ENCODE measurements at places on chromosomes 12 and 14.

- peaks cover 5% of the 10 kb centered on the region for H3K27me3 ChIP-seq
- DNase-seq: no peak
- H3K4me3 ChIP-seq: no peak overlapping the region
- H3K36me3 ChIP-seq: no peaks in the 10 kb centered on the region
- H3K4me1 ChIP-seq: peaks cover 24% of the 10 kb centered on the region
- no peak overlapping the region for H3K27ac ChIP-seq
Observed at GRCh38 chr12:101498252-101498651, 23.1 kb downstream of the SPIC start.

DNA sequence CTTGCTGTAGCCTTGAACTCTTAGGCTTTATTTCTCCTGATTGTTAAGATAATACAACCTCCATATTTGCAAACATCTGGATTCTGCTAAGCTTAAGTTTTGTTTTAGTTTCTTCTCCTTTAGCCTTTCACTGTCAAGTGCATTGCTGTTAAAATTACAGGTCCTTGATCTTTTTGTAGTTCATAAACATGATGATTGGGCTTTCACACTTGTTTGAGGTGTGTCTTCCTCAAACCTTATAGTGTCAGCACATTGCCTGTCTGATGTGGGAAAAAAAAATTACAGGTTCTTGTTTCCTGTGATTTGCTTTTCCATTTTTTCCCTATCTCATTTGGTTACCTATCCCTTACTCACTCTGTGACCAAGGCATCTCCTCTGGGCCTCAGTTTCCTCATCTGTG, 59.2 kb downstream of the BICDL1 start:
- H3K27me3 ChIP-seq: no peaks in the 10 kb centered on the region
- DNase-seq: no peak
- H3K4me3 ChIP-seq: no peak overlapping the region
- no peak overlapping the region for H3K27ac ChIP-seq

- no peaks in the 10 kb centered on the region for H3K36me3 ChIP-seq
- no peak overlapping the region for H3K27ac ChIP-seq
- no peak for DNase-seq
- no peaks in the 10 kb centered on the region for H3K27me3 ChIP-seq
- no peak overlapping the region for H3K4me3 ChIP-seq
Observed at GRCh38 chr12:93058280-93058679, 129.2 kb upstream of the EEA1 start.

DNA sequence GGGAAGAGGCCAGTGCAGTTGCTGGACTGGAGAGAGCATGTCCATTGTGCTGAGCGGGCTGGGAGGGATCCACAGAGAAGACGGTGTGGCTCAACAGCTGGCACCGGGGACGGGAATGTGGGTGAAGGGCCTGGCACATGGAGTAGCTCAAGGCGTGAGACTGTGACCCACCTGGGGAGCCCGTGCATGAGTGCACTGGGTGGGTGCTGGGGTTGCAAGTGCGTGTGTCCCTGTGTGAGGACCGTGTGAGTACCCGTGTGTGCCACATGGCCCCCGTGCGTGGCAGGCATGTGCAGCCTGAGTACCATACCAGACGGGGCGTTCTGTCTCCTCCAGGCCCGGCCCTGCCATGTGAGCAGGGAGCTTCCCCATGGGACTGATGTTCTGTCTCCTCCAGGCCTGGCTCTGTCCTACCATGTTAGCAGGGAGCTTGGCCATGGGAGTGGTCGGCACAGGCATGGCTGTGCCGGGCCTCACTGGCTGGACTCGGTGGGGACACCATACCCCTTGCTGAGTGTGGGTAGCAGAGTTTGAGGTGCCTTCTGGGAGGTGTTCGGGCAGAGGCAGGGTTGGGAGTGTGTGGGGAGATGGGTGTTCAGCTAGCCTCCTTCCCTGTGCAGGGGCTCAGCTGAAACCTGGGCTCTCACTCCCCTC, 234.4 kb downstream of the TMEM121 start:
- no peak overlapping the region for H3K4me3 ChIP-seq
- H3K27me3 ChIP-seq: no peaks in the 10 kb centered on the region
- DNase-seq: no peak

GRCh38 chr14:24435192-24435810, 5.5 kb downstream of the KHNYN start:
- no peak for DNase-seq
- H3K27ac ChIP-seq: no peak overlapping the region
- H3K36me3 ChIP-seq: peaks cover 23% of the 10 kb centered on the region
- peaks cover 20% of the 10 kb centered on the region for H3K4me1 ChIP-seq
- no peaks in the 10 kb centered on the region for H3K27me3 ChIP-seq

DNA sequence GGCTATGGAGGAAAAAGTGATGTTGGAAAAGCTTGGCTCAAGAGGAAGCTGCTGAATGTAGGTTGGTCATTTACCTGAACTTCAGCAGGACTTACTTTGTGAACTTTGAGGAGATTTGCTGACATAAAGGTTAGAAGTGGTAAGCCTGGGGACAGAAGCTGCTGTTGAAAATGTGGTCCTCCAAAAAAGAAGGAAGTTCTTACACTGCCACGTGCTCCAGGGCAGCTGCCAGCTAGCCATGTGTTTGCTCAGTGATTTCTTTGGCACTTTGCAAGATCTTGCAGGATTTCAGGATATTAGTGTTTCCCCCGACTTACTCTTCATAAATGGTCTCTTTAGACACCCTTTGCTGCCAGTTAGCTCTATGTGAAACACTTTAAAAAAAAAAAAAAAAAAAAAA, 14.8 kb upstream of the DYRK2 start:
- H3K4me1 ChIP-seq: peaks cover 17% of the 10 kb centered on the region
- H3K27me3 ChIP-seq: no peaks in the 10 kb centered on the region
- no peak for DNase-seq

- H3K27ac ChIP-seq: no peak overlapping the region
- H3K4me3 ChIP-seq: no peak overlapping the region
- no peaks in the 10 kb centered on the region for H3K4me1 ChIP-seq
- H3K36me3 ChIP-seq: peaks cover 3% of the 10 kb centered on the region
- H3K27me3 ChIP-seq: peaks cover 7% of the 10 kb centered on the region
Observed at GRCh38 chr14:71855399-71856036, 76.7 kb upstream of the RGS6 start.

DNA sequence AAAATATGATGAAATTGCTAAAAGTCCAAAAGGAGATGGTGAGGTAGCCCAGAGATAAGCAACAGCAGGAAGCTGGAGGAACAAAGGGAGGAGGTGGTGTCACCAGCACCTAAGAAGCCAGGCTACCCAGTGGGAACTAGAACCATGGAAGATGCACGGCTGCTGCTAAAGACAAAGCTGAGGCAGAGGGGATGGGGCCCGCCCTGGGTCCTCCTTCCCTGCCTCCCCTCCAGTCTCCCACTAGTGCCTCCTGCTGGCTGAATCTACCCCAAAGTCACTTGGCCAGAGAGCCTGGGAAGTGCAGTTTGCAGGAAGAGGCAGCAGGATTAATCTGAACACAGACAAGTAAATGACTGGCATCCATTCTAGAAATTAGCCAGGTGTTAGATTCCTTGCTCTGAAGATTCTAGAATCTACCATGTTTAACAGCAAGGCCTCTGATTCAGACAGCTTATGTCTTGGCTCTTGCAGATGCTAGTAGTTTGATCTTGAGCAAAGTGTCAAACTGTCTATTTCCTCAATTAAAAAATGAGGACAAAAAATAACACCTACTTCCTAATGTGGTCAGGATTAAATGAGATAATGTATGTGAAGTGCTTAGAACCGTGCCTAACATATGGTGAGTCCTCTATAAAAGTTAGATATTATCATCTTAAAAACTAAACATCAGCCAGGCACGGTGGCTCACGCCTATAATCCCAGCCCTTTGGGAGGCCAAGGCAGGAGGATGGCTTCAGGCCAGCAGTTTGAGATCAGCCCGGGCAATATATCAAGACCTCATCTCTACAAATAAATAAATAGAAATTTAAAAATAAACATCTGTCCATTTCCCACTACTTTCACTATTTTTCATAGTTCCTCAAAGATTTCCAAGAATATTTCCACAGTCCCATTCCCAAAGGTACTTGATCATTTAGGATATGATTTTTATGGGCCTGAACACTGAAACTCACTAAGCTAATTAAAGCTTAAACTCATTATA, 5.8 kb upstream of the LRP10 start:
- H3K27me3 ChIP-seq: no peaks in the 10 kb centered on the region
- H3K27ac ChIP-seq: no peak overlapping the region
- no peaks in the 10 kb centered on the region for H3K36me3 ChIP-seq
- DNase-seq: no peak

GRCh38 chr14:94591871-94592270, 10.6 kb downstream of the SERPINA5 start:
- H3K4me3 ChIP-seq: no peak overlapping the region
- H3K27ac ChIP-seq: no peak overlapping the region
- H3K27me3 ChIP-seq: peaks cover 18% of the 10 kb centered on the region
- no peaks in the 10 kb centered on the region for H3K36me3 ChIP-seq
- no peak for DNase-seq

DNA sequence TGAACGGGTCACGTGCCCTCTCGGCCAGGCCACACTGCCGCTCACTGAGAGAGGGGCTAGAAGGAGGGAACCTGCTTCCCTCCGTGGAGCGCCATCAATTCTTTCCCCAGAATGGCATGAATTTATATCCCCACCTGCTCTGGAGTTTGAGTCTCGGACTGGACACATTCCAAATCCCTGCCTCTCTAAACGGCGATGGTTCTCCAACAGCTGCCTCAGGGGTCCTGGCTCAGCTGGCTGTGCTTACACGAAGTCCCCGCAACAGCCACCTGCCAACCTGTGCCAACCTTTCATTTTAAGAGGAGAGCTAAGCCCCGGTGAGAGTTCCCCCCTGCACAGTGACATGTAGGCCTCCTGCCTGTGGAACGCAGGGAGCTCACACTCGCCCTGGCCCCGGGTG, 73.2 kb downstream of the RIMBP2 start:
- H3K4me3 ChIP-seq: no peak overlapping the region
- DNase-seq: no peak
- no peaks in the 10 kb centered on the region for H3K36me3 ChIP-seq

DNA sequence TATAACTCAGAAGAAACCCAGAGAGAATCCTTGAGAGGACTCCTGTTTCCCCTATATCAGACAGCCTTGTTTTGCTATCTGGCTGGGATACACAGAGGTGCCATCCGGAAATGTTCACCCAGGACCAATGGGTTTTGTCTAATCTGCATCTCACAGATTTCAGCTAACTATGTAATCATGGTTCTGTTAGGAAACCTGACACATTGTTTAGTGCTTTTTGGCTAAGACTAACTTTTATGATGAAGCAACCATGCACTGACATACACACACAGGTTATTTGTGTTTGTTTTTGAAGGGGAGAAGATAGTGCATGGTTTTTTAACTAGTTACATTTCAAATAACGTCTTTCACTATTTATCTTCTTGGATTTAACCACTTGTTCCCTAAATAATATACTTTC, 245.2 kb downstream of the AKAP6 start:
- no peak overlapping the region for H3K27ac ChIP-seq
- H3K4me3 ChIP-seq: no peak overlapping the region
- no peak for DNase-seq
- H3K36me3 ChIP-seq: no peaks in the 10 kb centered on the region
- peaks cover 14% of the 10 kb centered on the region for H3K4me1 ChIP-seq
- H3K27me3 ChIP-seq: peaks cover 11% of the 10 kb centered on the region

DNA sequence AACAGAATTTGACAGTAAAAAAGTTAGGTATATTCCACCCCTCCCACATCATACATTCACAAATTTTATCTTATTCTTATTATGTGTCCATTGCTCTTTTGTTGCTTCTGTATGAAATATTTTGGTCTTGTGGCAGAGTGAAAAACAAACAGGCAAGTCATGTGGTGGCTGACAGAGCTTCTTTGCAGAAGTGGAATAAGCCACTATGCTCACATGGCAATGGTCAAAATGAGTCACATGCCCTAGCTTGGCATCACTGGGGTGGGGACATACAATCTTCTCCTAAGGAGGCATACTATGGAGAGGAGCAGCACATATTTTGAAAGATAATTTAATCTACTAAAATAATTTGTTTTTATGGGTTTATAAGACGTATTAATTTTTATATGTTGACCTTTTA, 27.7 kb upstream of the CMA1 start:
- H3K4me1 ChIP-seq: no peaks in the 10 kb centered on the region
- H3K36me3 ChIP-seq: no peaks in the 10 kb centered on the region
- H3K4me3 ChIP-seq: no peak overlapping the region
- DNase-seq: no peak
- H3K27ac ChIP-seq: no peak overlapping the region

DNA sequence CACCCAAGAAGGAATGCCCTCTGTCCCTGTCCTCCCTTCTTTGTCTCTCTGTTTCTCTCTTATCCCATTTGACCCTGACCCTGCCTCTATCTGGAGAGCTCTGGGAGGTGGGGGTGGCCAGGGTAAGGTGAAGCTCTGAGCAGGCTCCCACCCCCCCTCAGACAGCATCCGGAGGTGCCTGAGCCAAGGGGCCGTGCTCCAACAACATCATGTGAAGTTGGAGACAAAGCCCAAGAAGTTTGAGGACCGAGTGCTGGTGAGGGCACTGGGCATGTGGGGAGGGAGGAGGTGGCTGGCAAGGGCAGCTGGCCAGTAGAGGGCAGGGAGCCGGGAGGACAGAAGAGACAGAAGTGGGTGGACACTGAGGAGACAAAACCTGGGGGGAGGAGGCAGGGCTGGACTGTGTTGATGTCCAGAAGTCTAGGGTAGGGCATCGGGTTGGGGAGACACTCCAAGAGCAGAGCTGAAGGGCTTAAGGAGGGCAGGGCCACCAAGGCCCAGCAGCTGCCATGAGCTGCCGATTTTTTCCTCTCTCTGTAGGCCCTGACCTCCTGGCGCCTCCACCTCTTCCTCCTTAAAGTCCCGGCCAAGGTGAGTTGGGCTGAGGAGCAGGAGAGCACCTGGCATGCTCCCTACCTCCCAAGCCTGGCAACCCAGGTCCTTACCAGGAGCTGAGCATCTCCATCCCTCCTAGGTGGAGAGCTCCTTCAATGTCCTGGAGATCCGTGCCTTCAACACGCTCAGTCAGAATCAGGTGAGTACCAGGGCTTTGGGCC, 1.9 kb downstream of the CARMIL3 start:
- H3K4me1 ChIP-seq: peaks cover 16% of the 10 kb centered on the region
- DNase-seq: peak; percentile 21
- no peaks in the 10 kb centered on the region for H3K36me3 ChIP-seq
- no peak overlapping the region for H3K27ac ChIP-seq
- H3K4me3 ChIP-seq: peak overlapping the region; percentile 66

- H3K4me1 ChIP-seq: no peaks in the 10 kb centered on the region
- no peak overlapping the region for H3K27ac ChIP-seq
- no peaks in the 10 kb centered on the region for H3K27me3 ChIP-seq
- DNase-seq: no peak
Observed at GRCh38 chr12:38163442-38163801, 153.2 kb upstream of the ALG10B start.
